ENCODE measurements at places on chromosomes 7 and 10.

- DNase-seq = no peak
Observed at GRCh38 chr7:106050746-106051117, 61.4 kb downstream of the SYPL1 start.

GRCh38 chr7:152661479-152661878 lies 14.5 kb downstream of the XRCC2 start:
- no peak for DNase-seq

GRCh38 chr10:102919246-102919959 lies 1.3 kb downstream of the CNNM2 start:
- DNase-seq = no peak

- no peak for DNase-seq
Observed at GRCh38 chr10:12529976-12530375, 180.6 kb downstream of the CAMK1D start.

GRCh38 chr10:538895-539294 lies 150.6 kb downstream of the DIP2C start:
- DNase-seq = no peak

DNA sequence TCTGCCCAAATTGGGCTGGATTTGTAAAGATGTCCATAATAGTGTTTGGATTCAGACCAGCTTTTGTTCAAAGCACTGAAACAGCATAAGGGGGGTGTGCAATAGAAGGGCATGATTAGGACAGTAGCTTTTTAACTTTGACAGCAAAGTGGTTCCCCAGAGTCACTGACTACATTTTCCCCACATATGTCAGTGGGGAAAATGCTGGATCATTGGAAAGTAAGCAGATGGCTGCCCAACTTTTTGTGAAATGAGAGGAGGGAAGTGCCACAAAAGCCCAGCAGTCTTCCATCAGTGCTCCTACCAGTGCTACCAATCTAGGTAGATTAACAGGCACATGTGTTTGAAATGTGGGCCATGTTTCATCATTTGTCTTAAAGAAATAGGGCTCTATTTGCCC lies 162.8 kb downstream of the FZD1 start:
- no peak for DNase-seq

GRCh38 chr7:93279541-93279940 lies 47.4 kb downstream of the VPS50 start:
- DNase-seq = no peak

- no peak for DNase-seq
Observed at GRCh38 chr7:69038915-69039314, 559.4 kb upstream of the AUTS2 start.

DNA sequence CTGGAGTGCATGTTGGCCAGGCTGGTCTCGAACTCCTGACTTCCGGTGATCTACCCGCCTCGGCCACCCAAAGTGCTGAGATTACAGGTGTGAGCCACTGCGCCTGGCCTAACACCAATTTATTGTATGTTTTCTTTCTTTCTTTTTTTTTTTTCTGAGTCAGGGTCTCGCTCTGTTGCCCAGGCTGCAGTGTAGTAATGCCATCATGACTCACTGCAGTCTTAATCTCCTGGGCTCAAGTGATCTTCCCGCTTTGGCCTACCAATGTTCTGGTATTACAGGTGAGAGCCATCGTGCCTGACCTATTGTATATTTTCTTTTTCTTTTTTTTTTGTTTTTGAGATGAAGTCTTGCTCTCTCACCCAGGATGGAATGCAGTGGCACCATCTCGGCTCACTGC lies 33.8 kb upstream of the UBE2H start:
- no peak for DNase-seq

- no peak for DNase-seq
Observed at GRCh38 chr7:47268851-47269836, 312.8 kb downstream of the TNS3 start.

- DNase-seq = no peak
Observed at GRCh38 chr10:120480848-120481247, 23.8 kb downstream of the PLPP4 start.

GRCh38 chr7:116340943-116341907 lies 130.9 kb downstream of the TES start:
- DNase-seq = no peak

GRCh38 chr7:8295638-8296361 lies 33.8 kb upstream of the ICA1 start:
- peak; percentile 84 for DNase-seq

- DNase-seq = no peak
Observed at GRCh38 chr7:6443372-6443941, 4.3 kb downstream of the DAGLB start.

DNA sequence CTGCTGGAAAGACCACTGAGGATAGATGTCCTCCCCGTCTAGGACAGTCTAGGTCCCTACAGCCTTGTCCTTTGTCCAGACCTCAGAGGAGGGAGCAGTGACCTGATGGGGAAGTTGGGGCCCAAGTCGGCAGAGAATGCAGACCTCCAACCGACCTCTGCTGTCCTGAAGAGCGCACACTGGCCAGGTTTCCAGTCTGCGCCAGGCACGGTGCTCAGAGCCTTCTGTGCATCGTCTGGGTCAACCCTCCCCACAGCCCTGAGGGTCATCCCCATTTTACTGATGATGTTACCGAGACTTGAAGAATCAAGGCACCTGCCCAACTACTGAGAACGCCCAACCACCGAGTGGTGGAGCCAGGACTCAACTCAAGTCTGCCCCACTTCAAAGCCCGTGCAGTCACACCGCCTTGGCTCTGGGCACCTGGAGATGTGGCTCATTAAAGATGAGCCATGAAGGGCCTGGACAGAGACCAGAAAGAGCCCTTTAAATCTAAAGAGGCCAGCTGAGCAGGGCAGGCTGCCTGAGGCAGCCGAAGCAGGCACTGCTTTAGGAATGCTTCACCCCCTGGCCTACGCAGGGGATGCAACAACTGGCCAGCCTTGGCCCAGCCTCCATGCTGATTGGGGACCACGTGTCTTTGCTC lies 4.4 kb downstream of the ITPRIP start:
- no peak for DNase-seq

- DNase-seq = no peak
Observed at GRCh38 chr10:119493155-119493554, 49.4 kb downstream of the RGS10 start.

- no peak for DNase-seq
Observed at GRCh38 chr7:156968183-156968582, 18.7 kb downstream of the NOM1 start.

DNA sequence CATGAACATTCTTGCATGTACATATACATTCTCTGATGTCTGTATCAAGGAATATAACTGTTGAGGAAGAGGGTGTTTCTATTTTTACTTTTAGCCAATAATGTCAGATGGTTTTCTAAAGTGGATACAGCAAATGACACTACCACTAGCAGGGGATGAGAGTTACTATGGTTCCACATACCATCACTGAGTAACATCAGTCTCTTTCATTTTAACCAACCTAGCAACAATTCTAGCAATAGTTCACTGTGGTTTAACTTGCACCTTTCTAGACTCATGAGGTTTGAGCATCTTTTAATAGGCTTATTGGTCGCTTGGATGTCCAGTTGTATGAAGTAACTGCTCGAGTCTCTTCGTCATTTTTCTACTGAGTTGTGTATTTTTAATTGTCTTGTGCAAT lies 68.5 kb upstream of the ZNF746 start:
- DNase-seq = no peak

GRCh38 chr7:38066391-38066790 lies 111.7 kb upstream of the STARD3NL start:
- no peak for DNase-seq

GRCh38 chr7:94054130-94054529 lies 50.0 kb upstream of the BET1 start:
- DNase-seq = peak; percentile 44

DNA sequence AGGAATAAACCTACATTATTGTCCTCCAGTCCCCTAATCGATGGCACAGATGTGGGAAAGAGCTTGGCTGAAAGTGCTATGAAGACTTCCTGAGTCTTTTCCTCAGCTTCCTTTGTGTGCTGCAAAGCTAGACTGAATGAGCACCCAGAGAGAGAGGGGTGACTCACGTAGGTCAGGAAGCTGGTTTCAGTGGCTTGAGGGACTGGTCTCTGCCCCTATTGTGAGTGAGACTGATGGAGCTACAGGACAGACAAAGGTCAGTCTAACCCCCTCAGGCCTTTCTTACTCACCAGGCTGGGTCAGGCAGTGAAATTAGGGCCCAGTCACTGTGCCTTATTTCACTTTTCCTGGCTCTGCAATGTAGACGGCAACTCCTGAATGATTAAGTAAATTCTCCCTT lies 171.1 kb upstream of the GRB10 start:
- DNase-seq = no peak

- no peak for DNase-seq
Observed at GRCh38 chr7:111998326-111998725, 207.9 kb downstream of the DOCK4 start.
